ENCODE measurements at places on chromosomes 1 and 21. TPM values are rescaled to one million over a fixed set of nuclear protein-coding genes. Genes with fewer than 3 reads are reported as not detected.

The NTMT2 gene
- total RNA-seq = not detected

The SMAP2 gene
- total RNA-seq = 46.8 TPM

The PPIH gene
- 20.1 TPM for total RNA-seq

The ANXA9 gene
- total RNA-seq = not detected

The PPFIA4 gene
- 32.8 TPM for total RNA-seq

The BCAS2 gene
- 55.6 TPM for total RNA-seq

The PAPPA2 gene
- total RNA-seq = 4.2 TPM

The SYT11 gene
- 260 TPM for total RNA-seq

The PLEKHM2 gene
- 36.4 TPM for total RNA-seq

The IL20 gene
- not detected for total RNA-seq
